ENCODE measurements at places on chromosomes 16 and 17. TPM values are rescaled to one million over a fixed set of nuclear protein-coding genes. Genes with fewer than 3 reads are reported as not detected.

Gene GDE1
- total RNA-seq, result 25.9 TPM

Gene GUCY2D
- not detected for total RNA-seq

Gene HAS3
- 0.44 TPM for total RNA-seq

DNA sequence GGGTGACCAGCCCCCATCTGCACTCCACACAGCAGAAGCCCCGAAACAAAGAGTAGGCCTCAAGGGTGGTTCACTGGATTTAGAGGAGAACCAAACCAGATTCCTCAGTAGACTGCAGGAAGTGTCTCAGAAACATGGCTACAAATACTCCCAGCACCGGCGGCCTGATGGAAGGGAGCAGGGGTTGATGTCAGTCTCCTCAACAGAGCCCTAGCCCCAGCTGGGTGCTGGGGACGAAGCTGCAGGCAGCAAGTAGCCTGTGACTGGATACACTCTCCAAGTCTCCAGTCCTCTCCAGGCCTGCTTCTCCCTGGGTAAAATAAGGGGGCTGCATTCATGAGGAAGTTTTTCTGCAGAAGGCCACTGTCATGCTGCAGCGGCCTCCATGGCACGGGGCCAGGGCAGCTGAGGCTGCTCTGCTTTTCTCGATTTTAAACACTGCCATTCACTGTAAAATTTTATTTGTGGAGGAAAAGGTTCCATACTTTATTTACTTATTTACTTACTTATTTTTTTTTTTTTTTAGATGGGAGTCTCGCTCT lies 36.7 kb upstream of the SREBF1 start:
- no peak overlapping the region for H3K4me3 ChIP-seq
- no peak for DNase-seq
- H3K36me3 ChIP-seq, result peaks cover 6% of the 10 kb centered on the region
- no peaks in the 10 kb centered on the region for H3K27me3 ChIP-seq
- H3K4me1 ChIP-seq, result no peaks in the 10 kb centered on the region

- no peaks in the 10 kb centered on the region for H3K27me3 ChIP-seq
- no peaks in the 10 kb centered on the region for H3K36me3 ChIP-seq
- H3K4me3 ChIP-seq, result no peak overlapping the region
- H3K4me1 ChIP-seq, result peaks cover 18% of the 10 kb centered on the region
These were observed 113.2 kb downstream of the CDYL2 start for GRCh38 chr16:80691111-80691741.

DNA sequence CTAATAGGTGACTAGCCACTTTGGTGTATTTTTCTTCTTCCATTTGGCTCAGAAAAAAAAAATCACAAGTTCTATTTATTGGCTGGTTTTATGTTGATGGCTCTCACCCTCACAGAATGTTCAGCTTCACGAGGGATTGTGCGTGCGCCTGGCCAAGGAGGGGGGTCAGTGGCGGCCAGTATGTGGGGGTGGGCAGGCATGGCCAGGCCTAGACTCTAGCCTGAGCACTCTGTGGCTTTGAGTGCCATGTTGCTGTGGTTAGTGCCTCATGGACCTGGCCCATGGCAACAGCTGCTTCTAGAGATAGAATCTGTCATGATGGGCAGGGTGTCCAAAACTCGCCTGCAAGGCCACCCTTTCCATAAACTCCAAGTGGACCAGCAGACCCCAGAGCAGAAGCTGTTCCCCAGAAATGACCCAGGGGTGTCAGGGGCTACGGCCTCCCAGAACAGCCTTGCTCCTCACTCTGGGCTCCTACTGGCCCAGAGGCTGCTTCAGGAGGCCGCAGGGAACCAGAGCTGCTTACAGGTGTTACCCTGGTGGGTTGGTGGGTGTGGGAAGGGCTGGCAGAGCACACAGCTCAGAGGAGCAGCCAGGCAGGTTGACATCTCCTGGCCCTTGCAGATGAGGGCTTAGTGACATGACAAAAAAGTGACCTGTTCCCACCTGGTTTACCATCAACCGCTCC lies 124.9 kb downstream of the SOCS1 start:
- peaks cover 87% of the 10 kb centered on the region for H3K4me1 ChIP-seq
- no peaks in the 10 kb centered on the region for H3K27me3 ChIP-seq
- no peak for DNase-seq
- H3K36me3 ChIP-seq, result peaks cover 74% of the 10 kb centered on the region

GRCh38 chr17:62700964-62701705 lies 73.7 kb downstream of the MRC2 start:
- no peak overlapping the region for H3K27ac ChIP-seq
- H3K27me3 ChIP-seq, result peaks cover 15% of the 10 kb centered on the region
- H3K4me3 ChIP-seq, result no peak overlapping the region
- DNase-seq, result no peak
- H3K36me3 ChIP-seq, result no peaks in the 10 kb centered on the region
